NCI-H69 (cell line): ENCODE measurements at places on chromosomes 16 and 17.
A peak's percentile ranks its signal among the peaks of the same experiment; 100 is the strongest.

- DNase-seq: no peak
These were observed 111.7 kb upstream of the HS3ST4 start for GRCh38 chr16:25580041-25580440.

DNA sequence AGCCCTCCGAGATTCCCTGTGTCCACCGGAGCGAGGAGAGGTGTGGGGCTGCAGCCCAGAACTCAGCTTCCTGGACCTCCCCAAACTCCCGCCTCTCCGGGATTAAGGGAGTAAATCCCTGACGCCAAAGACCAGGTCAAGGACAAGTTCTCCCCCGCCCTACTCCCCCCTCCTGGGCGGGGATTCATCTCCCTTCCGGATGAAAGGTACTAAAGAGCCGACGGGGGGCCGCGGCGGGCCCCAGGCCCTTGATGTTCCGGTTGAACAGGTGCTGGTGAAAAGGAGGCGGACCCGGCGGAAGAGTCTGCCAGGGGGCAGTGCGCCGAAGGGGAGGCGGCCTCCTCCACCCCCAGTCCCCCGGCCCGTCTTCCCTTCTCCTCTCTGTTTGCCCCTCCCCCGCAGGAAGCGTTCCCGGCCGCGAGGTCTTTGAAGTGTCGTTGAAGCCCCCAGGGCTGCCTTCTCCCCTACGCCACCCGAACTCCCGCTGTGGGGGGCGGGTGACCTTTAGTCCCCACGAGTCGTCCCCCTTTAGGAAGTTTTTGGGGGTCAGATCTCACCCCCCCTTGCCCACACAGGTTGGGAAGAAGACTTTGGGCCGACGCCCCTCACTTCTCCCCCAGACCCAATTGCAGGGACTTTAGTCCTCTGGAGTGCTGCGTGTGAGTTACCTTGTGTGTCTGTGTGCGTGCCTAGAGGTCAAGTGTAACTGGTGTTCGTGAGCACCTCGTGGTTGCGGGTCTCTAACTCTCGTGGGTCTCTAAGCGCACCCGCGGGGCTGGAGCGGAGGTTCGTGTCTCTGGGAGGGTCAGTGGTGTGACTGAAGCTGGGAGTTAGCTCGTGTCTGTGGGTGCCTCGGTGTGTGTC is 1.1 kb upstream of the MLLT6 start:
- peak; percentile 98 for DNase-seq

DNA sequence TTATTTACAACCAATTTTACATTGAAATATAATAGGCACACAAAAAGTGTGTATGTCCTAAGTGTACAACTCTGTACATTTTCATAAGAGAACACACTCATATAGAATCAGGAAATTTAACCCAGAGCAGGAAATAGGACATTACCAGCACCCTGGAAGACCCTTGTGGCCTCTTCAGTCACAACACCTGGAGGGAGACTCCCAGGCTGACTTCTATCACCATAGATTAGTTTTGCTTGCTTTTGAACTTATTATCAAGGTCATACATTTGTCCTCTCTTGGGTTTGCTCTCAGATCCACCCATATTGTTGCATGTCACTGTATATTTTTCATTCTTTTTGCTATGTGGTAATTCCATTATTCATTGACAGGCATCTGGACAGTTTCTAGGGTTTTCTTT is 5.8 kb downstream of the RIPOR1 start:
- no peak for DNase-seq

GRCh38 chr16:24010440-24011089 is 174.8 kb downstream of the PRKCB start:
- DNase-seq: peak; percentile 94

DNA sequence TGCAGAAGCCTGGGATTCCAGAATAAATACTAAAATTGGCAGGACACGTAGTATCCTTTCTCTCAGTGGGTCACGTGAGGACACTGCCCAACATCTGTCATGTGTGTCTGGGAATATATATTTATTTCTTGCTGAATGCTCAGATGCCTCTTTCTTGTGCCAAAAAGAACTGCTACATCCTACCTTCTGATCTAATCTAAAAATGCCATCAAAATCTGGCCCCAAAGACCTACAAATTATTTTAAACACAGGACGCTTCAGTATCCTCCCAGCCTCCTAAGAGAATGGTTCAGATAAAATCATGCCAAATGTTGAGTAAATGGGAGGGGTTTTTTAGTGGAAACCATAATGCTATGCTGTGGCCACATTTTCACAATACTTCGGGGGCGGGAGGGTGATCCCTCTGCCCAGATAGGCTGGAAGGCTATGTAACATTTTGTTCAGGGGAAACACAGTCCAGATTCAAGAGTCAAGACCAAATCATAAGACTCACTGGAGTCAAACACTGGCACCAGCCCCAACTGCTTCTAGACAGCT is 22.9 kb upstream of the CORO6 start:
- peak; percentile 63 for DNase-seq

DNA sequence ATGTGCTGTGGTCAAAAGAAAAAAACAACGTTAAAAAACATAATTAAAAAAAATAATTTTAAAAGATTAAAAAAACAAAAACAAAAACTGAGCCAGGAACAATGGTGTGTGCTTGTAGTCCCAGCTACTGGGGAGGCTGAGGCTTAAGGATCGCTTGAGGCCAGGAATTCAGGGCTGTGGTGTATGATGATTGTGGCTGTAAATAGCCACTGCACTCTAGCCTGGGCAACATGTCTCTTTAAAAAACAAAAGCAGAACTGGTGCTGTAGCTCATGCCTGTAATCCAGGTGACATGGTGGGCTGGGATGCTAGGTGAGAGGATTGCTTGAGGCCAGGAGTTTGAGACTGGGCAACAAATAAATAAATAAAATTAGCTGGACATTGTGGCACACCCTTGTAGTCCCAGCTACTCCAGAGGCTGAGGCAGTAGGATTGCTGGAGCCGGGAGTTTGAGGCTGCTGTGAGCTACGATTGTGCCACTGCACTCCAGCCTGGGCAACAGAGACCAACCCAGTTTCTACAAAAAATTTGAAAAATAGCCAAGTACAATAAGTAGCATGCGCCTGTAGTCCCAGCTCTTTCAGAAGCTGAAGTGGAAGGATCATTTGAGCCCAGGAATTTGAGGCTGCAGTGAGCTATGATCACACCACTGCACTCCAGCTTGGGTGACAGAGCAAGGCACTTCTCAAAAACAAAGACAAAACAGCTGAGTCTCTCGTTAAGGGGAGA is 43.6 kb downstream of the NFATC3 start:
- peak; percentile 0 for DNase-seq

- DNase-seq: peak; percentile 70
These were observed 4.3 kb upstream of the WIPI1 start for GRCh38 chr17:68461589-68461988.

DNA sequence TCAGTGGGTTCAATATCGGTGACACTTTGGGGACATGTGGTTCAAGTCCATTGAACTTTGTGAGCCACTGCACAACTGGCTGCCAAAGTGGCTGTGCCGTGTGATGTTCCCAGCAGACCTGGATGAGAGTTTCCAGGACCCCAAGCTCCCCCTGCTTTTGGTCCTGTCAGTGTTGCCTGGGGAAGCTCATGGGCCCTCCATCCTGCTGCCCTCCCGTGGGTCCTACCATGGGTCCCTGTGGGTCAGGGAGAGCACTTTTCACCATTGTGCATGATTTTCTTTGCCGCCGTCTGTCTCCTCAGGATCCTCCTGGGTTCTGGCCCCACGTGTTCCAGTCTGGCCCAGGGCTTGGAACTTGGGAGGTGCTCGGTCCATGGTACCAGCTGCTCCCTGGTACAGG is 38.1 kb downstream of the LGALS9 start:
- no peak for DNase-seq

GRCh38 chr17:38730526-38731379 is 612 bp downstream of the CISD3 start:
- DNase-seq: peak; percentile 85

DNA sequence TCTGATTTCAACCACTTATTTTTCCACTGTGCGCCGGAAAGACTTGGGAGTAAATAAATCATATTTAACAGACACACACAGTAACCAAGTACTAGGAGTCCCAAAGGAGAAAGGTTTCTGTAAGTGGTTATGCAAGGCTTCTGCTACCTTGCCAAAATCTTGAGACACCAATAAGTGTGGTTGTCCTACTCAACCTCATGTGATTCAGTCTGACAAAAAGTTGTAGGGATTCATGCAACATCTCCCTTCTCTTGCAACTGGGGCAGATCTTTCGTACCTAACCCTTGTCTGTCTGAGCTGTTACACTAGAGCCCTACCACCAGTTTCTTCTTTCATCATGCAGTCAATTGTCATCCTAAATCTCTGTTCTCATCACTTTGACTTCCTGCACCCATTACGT is 69.9 kb upstream of the NUDT7 start:
- no peak for DNase-seq

DNA sequence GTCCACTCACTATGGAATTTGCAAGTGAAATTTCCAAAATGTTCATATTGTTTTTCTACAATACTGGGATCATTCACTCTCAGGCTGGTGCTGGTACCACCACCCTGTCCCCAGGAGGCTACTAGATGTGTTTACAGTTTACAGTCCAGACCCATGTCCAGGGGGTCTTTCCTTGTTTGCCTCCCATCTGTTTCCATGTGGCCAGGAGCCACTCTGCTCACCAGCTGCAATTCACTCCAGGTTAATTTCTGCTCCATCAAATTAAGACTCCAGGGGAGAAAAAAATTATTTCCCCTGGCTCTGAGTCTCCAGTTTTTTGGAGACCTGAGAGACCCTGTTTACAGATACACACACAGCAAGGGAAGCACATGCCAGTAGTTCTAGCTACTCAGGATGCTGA is 12.5 kb upstream of the SRSF1 start:
- DNase-seq: peak; percentile 76

GRCh38 chr16:62700426-62701294 is 664.4 kb upstream of the CDH8 start:
- DNase-seq: peak; percentile 56

- no peak for DNase-seq
These were observed 4.9 kb downstream of the IRX3 start for GRCh38 chr16:54281535-54282201.
